ENCODE measurements at places on chromosomes 4 and X.

DNA sequence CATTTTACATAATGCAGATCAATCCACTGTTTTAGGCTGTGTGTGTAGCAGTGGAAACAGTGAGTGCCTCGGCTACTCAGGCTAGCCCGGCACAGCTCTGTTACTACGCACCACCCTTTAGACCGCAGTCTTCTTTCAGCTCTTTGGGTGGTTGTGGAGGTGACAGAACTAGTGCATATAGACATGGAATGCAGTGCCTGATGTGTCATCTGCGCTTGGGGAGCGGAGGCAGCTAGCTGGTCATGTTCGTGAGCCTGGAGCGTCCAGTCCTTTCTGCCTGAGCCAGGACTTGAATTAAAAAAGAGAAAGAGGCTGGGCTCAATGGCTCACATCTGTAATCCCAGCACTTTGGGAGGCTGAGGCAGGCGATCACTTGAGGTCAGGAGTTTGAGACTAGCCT is 4.8 kb downstream of the TBC1D14 start:
- DNase-seq: no peak

- DNase-seq: peak; percentile 74
Measured at GRCh38 chr4:71186566-71187403, 152.0 kb upstream of the SLC4A4 start.

DNA sequence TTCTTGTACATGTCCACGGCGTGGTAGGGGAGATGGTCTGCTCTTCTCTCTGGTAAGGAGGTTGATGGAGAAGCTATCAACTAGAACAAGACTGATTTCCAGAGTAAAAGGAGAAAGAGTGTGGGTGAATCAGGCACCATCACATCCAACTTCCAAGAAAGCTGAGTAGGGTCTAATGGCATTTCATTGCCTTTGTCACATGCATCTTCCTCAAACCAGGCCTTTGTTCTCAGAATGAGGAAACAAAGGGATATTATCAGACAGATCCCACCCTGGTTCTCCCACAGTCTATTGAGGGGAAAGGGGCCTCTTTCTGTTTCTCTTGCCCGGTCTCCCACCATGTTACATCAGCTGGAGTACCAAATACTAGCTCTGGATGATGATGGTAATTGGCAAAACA is 160.2 kb upstream of the RBPJ start:
- DNase-seq: no peak

DNA sequence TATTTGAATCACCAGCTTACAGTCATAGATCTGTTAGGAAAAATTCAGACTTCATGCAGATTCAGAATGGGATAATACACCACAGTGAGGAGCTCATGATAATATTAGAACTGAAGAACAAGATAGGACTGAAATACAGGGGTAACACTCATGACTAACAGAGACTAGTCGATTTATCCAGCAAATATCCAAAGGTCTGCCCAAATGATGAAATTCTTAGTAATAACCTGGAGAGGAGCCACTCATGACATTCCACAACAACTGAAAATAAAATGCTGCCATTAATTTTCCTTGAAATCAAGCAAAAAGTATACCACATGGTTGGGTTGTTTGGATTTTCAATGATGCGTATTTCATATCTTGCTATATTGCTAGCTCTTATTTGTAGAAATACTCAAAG is 903.7 kb upstream of the ADGRL3 start:
- no peak for DNase-seq

- no peak for DNase-seq
Measured at GRCh38 chrX:632366-633042, 1.9 kb downstream of the SHOX start.

DNA sequence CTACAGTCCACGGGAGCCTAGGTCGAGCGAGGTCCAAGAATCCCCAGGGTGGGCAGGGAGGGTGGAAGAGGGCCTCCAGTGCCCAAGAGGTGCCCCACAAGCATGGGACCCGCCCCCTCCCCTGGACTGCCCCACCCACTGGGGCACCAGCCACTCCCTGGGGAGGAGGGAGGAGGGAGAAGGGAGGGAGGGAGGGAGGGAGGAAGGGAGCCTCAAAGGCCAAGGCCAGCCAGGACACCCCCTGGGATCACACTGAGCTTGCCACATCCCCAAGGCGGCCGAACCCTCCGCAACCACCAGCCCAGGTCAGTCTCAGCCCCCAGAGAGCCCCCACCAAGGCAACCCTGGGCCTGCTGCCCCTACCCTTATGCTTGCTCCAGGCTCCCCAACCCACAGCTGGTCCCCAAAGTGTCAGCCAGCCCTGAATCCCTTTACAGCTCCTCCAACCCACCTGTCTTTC is at the start of gene GATA1:
Gene GATA1, plus strand, starts transcription at position 250 of the 460 bp plus-strand sequence. CDS start 4,520 bp downstream, outside the sequence.
- DNase-seq: no peak

GRCh38 chrX:129649268-129650182 is 5.2 kb downstream of the APLN start:
- DNase-seq: no peak

- peak; percentile 3 for DNase-seq
Measured at GRCh38 chrX:37905436-37906147, 58.2 kb upstream of the DYNLT3 start.

- no peak for DNase-seq
Measured at GRCh38 chr4:2793586-2794485, 951 bp downstream of the SH3BP2 start.

DNA sequence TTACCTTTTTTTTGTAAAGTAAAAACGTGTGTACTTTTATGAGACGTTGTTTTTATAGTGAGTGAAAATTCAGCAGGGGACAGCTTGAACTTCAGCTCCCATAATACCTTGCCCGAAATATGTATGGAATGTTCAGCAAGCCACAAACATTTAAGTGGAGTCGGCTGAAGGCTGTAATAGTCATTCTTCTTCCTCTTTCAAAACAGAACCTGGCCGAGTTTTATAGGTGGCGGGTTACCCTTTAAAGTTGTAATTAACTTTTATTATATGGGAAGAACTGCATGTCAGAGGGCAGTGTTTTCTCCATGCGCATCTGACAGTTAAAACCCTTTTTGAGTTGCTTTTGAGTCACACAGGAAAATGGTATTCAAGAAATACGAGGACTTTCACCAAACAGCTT is 50.7 kb downstream of the CLDN34 start:
- DNase-seq: no peak

DNA sequence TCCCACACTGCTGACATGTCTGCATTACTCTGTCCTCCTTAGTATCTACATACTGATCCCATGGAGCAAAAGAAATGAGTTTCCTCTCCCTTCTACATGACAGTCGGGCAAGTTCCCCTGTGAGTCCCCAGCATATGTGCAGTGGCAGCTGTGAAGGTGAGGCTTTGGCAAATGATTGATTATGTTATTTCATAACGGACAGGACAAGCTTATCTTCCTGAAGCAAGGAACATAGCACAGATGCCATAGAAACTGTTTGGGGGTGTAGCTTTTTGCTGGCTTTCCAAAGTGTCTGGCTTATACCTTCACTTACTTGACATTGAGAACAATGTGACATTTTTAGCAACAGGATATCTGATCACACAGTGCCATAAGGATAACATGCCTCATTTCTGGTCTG is 136.8 kb upstream of the PDLIM3 start:
- no peak for DNase-seq

GRCh38 chrX:95885074-95885473 is 799.6 kb upstream of the DIAPH2 start:
- DNase-seq: no peak

DNA sequence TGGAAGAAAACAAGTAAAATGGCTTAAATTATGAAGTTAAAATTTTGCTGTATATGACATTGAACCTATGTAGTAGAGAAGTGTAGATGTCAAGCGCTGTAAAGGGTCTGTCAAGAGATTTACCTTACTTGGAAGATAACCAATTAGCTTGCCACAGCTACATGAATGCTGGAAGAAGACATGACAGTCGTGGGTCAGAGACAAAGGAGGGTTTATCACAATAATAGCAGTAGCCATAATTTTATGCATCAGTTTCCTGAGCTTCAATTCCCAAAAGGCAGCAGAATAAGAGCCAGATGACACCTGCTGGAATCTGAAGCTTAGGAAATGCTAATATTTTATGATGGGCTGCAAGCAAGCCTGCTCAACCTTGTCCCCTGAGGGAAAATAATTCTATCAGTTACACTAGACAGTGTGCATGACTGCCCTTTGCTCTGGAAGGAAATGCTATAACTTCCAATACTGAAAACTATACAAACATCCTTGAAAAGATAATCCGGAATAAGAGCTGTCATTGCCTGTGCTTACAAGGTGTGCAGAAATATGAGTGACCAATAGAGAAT is 292.9 kb downstream of the PRDM5 start:
- no peak for DNase-seq

DNA sequence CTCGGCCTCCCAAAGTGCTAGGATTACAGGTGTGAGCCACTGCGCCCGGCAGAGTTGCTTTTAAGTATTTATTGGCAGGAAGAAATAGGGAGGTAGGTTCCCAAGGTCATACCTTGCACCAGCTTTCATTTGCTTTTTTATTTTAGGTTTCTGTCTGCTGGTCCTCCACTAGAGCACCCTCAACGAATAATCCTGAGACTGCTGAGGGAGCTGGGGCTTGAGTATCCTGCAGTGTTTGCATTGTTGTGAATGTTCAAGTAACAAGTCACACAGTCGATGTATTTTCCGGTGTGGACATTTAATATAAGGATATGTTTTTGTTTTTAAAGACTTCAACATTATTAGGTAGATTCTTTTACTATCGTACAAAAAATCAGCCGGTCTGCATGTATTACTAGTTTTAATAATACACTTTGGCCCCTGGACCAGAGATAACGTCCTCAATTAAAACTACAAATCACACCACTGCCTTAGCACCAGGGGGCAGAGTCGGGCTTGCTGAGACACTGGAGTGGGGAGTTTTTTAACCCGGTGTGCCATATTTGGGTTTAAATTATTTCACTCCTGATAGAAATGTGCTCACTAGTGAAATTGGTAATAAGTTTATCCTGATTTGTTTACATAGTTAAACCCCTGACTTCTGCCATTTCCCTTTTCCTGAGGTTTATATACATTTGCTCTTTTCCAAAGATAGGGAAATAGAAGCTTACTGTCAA is 11.6 kb downstream of the SMIM20 start:
- no peak for DNase-seq

DNA sequence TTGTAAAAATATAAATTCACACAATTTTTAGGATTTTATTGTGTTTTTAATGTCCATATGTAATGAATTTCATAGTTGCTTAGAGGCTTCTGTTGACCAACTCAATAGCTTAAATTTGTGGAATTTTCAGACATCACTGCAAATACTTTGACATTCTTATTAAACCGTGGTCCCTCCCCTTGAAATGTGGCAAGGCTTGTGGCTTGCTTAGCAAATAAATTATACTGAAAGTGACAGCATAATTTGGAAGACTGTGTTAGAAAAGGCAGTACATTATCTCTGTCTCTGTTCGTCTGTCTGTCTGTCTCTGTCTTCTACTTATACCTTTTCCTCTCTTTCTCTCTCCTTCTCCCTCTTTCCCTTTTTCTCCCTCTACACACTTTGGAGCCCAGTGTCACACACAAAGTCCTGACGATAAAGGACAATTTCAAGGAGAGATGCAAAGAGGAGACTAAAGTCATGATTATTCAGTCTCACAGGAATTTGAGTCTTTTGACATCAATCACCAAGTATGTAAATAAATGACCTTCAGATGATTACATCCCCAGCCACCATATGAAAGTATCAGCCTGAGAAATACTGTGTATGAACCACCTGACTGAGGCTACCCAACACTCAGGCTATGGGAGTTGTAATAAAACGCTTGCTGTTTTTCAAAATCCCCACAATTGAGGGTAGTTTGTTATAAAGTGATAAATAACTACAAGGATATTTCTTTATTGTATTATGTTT is 21.0 kb upstream of the UGT2B7 start:
- DNase-seq: no peak

GRCh38 chrX:31580227-31580626 is 508.4 kb upstream of the FTHL17 start:
- no peak for DNase-seq

GRCh38 chr4:134201216-134202161 is at the start of gene PABPC4L:
TSS of gene PABPC4L (minus strand) at chr4:134201789. CDS start at chr4:134201019, 770 bp downstream.
- DNase-seq: peak; percentile 9

DNA sequence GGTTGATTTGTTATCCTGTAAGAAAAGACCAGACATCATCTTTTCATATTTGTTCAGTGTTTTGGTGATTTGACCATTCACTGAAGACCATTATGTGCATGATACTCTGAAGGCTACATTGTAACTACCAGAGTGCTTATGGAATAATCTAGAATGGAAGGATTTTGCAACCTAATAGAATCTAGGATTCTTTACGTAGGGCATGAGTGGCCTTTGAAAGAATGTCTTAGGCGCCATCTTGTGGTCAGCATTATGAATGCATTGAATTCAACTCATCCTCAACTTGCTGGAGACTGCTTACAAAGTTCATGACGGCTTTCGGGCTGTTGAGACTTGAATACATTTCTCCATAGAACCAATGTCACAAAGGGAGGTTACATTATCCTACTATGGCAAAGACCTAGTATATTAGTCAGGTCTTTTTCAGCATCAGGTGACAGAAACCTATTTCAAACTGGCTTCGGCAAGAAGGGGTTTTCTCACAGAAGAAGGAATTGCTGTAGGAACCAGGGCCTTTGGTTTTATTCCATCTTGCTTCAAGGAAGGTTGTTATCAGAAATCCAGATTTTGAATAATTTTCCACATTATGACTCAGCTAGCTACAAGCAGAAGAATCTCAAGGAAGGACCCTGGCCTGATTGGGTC is 104.1 kb downstream of the GPAT3 start:
- peak; percentile 50 for DNase-seq

DNA sequence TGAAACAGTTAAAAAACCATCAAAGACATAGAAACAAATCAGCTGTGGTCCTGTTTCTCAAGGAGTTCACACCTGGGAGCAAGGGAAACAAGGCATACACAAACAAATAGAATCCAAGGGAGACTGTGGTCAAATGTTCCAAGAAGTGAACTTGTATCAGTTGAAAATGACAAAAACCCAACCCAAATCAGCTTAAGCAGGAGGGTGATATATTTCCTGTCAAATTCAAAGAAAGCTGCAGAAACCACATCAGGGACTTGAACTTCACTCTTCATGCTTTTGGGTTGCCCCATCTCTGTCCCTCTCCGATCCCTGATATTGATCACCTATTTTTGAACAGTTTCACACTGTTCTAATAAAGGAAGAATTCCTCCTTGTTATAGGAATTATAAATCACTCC is 148.6 kb upstream of the FMR1 start:
- no peak for DNase-seq

DNA sequence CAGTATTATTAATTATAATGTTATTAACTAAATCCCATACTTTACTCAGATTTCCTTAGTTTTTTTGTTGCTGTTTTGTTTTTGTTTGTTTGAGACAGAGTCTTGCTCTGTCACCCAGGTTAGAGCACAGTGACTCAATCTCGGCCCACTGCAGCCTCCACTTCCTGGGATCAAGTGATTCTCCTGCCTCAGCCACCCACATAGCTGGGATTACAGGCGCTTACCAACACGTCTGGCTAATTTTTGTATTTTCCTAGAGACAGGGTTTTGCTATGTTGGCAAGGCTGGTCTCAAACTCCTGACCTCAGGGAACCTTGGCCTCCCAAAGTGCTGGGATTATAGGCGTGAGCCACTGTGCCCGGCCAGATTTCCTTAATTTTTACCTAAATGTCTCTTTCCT is 72.2 kb downstream of the ANAPC4 start:
- no peak for DNase-seq

- no peak for DNase-seq
Measured at GRCh38 chr4:42768125-42768748, 111.3 kb upstream of the ATP8A1 start.

All from thymus (tissue), 14 donors.